ENCODE measurements at places on chromosomes 11 and 22.

DNA sequence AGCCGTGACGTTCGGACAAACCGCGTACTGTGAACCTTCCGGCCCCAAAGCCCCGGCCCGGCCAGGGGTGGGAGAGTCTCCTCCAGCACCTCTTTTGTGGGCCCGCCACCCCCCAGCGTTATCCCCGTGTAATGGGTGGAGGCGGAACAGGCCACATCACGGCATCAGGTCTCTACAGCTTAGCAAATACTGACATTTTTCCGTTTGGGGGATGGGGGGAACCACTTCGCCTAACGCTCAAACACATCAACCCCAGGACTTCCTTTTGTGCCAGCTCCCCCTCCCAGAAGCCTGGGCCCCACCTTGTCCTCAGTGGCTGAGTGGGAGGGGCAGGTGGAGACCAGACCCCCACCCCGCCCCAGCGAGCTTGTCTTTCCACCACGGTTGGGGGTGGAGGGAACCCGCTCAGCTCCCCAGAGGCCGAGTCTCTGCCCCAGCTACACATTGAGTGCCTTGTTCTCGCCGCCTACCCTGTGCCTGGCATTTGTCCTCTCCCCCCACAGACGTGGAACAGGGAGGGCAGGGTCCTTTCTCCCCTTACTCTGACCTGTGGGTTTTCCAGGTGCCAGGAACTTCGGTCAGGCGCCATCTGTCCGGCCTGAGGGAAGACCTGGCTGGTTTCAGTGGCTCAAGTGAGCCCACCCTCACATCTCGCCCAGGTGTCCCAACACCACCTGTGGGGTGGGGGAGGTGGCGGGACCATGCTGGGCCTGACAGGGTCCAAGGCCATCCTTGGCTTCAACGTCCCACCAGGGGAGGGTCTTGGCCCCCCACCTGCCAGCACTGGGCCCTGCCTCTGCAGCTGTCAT lies 29.6 kb downstream of the SBF1 start:
- no peak for DNase-seq

- no peak for DNase-seq
Observed at GRCh38 chr22:49517667-49518185, 309.9 kb downstream of the BRD1 start.

DNA sequence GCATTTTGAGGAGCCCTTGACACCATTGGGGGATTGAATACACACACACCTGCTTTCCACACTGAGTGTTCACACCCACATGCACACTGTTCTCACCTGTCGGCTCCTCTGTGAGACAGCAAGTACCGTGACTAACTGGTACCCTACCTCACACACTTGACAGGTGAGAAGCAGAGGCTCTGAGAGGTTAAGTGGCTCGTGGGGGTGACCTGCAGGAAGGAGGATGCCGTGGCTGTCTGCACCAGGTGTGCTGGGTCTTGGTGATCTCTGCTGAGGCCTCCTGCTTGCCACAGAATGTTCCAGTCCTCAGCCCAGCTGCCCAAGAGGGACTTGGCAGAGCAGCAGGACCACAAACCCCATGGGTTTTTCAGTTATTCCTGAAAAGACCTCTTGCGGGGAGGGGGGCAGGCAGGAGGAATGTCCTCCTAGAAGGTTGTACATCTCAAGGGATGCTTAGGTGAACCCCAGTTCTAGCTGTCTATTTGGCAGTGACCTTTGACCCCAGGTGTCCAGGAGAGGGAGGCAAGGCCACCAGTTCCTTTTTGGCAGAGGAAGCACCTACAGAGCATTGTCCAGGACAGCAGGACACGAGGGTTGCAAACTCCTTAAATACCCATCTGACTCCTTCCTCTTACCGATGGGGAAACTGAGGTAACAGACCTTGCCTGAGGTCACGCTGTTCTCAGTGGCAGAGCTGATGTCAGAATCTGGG lies 66.0 kb downstream of the SHISAL1 start:
- DNase-seq: no peak

DNA sequence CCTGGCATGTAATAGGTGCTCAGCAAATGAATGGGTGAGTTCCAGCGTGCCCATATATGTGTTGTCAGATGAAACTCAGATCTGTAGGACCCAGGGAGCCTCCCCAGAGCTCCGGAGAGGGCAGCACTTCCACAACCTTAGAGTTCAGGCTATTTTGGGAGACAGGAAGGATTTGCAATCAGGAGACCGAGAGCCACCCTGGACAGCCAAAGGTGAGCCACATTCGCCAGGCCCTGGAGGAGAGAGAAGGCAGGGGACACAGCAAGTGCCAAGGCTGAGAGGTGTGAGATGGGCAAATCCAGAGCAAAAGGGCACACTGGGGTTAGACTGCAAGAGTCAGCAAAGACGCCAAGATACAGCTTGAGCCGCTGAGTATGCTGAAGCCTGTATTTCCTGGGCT lies 66.4 kb downstream of the CD82 start:
- no peak for DNase-seq

DNA sequence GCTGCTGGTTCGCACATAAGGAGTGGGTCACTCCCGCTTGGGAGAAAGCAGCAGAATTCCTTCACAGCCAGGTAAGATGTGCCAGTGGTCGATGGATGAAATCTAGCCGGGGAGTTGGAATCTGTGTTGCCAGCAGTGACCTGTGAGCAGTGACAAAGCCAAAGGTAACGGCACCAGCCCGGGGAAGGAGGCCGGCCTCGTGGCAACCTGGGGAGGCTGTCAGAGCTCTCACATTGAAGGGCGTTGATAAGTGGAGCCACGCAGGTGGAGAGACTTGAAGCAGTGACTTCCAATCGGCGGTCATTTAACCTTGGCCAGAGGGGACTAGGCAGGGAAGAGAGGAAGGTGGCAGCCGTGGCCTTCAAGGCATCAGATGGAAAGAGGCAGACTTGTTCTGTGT lies 58.8 kb downstream of the ARHGAP8 start:
- no peak for DNase-seq

GRCh38 chr11:126357055-126357962 lies 1.8 kb downstream of the ST3GAL4 start:
- no peak for DNase-seq

DNA sequence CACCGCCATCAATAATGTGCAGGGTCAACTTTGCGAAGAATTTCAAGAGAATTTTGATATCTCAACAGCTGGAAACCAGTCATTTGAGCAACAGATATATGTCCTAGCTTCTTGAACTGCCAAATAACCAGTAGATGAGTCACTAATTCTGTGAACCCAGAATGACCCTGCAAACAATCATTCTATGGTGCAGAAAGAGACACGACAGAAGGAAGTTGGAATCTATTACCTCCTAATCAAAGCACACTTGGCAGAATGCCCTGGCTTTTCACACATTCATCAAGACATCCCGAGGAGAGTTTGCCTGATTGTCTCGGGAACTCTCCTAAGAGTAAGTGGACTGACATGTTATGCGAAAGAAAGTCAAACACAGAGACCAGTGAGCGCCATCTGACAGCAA lies 621.1 kb downstream of the OPCML start:
- no peak for DNase-seq

DNA sequence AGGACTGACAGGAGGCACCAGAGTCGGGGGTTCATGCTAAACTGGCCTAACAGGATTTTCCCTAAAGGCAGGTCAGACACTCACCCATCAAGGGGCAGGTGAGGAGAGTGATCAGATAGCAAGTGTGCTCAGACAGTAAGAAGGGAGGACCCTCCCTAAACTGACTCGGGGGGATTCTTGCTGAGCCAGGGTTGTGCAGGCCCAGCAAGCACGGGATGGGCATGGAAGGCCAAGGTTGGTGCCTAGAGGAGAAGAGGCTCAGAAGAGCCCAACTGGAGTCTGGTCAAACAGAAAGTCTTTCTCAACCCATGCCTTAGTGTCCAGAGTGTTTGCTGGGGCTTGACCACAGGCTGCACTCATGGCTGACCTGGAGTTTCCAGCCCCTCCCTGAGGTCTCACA lies 6.2 kb upstream of the APOL1 start:
- no peak for DNase-seq

DNA sequence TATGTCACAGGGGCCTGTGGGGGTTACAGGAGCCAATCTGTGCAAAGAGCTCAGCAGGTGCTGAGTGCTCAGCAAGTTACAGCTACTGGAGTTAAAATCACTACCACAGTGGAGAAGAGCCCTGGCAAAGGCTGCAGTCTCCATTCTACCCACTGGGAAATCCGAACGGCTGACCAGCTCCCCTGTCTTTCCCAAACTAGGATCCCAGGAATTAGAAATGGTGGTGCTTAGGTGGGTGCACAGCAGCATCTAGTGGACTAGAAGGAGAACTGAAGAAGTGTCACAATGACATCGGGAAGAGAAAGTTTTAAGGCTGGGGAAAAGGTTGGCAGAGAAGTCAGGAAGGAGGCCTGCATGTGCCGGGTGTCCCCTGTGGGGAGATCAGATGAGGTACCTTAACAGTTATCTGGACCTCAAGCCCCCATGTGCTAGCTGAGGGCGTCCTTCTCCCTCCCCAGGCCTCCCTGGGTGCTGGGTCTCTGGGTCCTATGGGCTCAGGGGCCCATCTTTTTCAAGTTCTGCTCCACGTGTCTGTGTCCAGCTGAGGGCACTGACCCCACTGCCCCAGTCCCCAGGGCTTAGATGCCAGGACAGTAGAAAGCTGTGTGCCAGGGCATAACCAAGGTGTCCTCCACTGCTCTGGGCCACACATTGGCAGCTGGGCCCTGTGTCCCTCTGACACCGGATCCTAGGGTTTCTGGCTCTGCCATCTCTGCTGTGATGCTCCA lies 1.9 kb downstream of the PIWIL3 start:
- DNase-seq: no peak

DNA sequence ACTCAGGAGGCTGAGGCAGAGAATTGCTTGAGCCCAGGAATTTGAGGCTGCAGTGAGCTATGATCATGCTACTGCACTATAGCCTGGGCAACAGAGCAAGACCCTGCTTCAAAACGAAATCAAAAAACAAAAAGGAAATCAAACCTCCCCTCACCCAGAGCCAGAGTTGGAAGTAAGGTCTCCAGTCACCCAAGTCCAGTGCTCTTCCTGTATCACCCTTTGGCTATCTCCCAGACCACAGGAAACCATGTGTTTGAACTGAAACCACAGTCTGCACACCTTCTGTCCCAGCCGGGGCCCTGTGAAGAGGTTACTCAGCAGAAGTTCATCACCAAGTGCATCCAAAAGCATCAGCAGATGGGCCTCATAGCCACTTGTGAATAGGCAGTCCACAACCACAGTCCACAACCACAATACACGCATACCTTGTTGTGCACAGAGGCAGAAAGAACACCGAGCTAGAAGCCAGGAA lies 4.6 kb downstream of the MYH9 start:
- no peak for DNase-seq

- DNase-seq: no peak
Observed at GRCh38 chr11:114612686-114613085, 17.1 kb upstream of the NXPE4 start.

- DNase-seq: no peak
Observed at GRCh38 chr11:69437001-69437875, 44.2 kb upstream of the LINC01488 start.

DNA sequence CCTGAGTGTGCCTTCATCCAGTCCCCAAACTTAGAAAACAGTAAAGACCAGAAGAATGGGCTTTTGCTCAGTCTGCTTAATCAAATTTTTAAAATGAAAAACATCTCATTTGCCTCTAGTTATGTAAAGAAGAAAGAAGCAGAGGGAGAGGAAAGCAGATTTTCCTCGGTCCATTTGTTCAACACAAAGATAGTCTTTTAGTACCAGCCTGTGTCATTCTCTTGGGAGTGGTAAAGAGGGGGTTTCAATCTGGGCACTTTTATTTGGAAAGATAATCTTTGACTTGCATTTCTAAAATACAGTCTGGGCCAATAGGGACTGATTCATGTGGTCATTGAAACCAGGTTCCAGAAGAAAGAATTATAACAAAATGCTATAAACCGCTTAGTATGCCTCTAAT lies 29.5 kb downstream of the KREMEN1 start:
- DNase-seq: no peak

DNA sequence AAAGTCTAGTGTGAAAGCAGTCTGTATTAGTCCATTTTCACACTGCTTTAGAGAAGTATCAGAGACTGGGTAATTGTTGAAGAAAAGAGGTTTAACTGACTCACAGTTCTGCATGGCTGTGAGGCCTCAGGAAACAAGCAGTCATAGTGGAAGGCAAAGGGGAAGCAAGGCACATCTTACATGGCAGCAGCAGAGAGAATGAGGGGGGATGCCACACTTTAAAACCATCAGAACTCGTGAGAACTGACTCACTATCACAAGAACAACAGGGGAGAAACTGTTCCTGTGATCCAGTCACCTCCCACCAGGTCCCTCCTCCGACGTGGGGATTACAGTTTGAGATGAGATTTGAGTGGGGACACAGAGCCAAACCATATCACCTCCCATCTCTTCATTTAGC lies 13.8 kb upstream of the TUBA8 start:
- no peak for DNase-seq

- DNase-seq: no peak
Observed at GRCh38 chr11:83779876-83780275, 493.7 kb upstream of the CCDC90B start.

- no peak for DNase-seq
Observed at GRCh38 chr11:19079643-19080440, 19.3 kb upstream of the MRGPRX2 start.

DNA sequence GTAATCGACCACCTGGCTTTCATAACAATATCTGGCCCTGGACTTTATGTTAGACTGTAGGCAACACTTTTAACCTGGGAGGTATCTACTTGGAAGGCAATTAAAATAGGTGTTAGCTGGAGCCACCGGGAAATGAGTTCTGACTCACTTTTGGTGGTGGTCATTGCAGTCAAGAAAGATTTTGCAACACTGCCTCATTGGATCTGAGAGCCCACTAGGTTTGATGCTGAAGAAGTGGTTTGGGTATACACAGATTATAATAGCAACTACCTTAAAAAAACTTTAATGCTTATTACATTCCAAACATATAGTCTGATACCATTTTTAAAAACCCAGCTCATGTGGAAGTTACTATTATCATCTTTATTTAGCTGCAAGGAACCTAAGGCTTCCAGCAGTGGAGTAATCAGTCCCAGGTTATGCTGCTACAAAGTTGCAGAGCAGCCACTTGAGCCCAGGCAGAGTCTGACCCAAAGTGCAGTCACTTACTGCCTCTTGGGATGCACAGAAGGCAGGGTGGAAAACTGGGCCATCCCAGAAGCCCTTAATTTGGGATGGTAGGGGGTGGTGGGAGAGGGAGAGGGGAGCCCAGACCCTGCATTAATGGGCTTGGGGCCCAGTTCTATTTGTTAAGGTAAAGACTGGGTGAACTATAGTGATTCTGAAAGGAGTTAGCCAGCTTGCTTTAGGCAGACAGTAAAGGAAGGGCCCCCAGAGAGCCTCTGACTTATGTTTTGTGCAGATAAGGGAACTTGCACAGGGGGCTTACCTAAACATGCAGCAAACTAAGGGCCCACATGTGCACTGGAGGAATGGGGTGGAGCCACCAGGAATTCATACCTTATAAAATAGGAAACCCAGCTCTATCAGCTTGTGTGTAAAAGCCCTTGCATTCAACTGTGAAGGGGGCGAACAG lies 149.4 kb downstream of the SNX19 start:
- no peak for DNase-seq

GRCh38 chr22:46948411-46949144 lies 186.1 kb downstream of the TBC1D22A start:
- no peak for DNase-seq

GRCh38 chr22:50299785-50300619 lies 7.4 kb downstream of the PLXNB2 start:
- no peak for DNase-seq
